ENCODE measurements at places on chromosomes 16 and 17. TPM values are rescaled to one million over a fixed set of nuclear protein-coding genes. Genes with fewer than 3 reads are reported as not detected.

OR3A2 gene
- 2.6 TPM for total RNA-seq

- H3K27ac ChIP-seq = no peak overlapping the region
- H3K36me3 ChIP-seq = no peaks in the 10 kb centered on the region
These were observed 772.1 kb upstream of the RBFOX1 start for GRCh38 chr16:6560306-6561100.

SEBOX gene
- not detected for total RNA-seq

MT1E gene
- 12.4 TPM for total RNA-seq

TBC1D3E gene
- not detected for total RNA-seq

DNA sequence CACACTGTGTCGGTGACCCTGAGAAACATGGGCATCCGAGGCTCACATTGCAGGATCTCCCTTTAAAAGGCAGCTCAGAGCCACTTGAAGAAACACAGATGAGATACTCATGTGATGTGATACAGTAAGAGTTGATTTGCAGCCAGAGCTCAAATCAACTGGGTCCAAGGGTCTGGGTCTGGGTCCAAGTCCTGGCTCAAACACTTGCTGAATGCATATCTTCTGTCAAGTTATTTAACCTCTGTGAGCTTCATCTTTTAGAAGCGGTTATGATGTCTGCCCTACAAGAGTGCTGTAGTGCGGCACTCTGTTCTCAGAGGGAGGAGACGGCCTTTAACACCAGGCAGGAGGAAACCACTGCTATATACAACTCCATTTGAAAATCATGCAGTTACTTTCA is 6.4 kb downstream of the KRT38 start:
- H3K27me3 ChIP-seq = no peaks in the 10 kb centered on the region
- H3K36me3 ChIP-seq = no peaks in the 10 kb centered on the region
- no peak overlapping the region for H3K27ac ChIP-seq
- H3K4me3 ChIP-seq = no peak overlapping the region
- H3K4me1 ChIP-seq = peaks cover 5% of the 10 kb centered on the region

- H3K4me3 ChIP-seq = no peak overlapping the region
- DNase-seq = no peak
- H3K4me1 ChIP-seq = no peaks in the 10 kb centered on the region
These were observed 627.2 kb downstream of the TOX3 start for GRCh38 chr16:51919736-51920135.

GRCh38 chr17:34758316-34758715 is 178.9 kb downstream of the TMEM132E start:
- DNase-seq = no peak
- no peak overlapping the region for H3K27ac ChIP-seq
- no peak overlapping the region for H3K4me3 ChIP-seq
- no peaks in the 10 kb centered on the region for H3K36me3 ChIP-seq
- peaks cover 3% of the 10 kb centered on the region for H3K27me3 ChIP-seq

RIPOR1 gene
- 41.9 TPM for total RNA-seq

DNA sequence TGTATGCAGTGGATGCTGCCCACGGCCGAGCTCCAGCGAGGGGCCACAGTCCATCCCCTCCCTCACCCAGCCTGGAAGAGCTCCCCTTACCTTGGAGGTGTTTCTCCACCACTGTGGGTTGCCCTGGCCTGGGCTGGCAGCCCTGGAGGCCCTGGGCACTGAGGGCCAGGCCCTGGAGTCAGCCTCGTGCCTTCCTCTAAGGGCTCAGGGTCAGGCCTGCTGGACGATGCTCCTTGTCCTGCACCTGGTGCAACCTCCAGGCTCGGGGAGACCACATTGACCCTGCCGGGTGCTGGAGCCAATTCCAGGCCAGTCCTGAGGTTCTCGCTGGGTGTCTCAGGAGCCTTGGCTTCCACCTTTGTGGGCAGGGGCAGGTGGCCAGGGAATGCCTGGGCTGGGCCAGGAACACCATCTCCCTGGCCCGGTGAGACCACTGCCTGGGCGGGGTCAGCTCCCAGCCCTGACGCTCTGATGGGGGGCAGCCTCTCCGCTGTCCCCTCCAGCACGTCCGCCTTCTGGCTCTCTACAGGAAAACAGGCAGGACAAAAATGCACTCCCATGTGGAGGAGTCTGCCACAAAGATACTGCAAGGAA is 10.4 kb downstream of the MYLK3 start:
- DNase-seq = no peak
- no peaks in the 10 kb centered on the region for H3K4me1 ChIP-seq
- no peaks in the 10 kb centered on the region for H3K27me3 ChIP-seq
- no peak overlapping the region for H3K27ac ChIP-seq
- H3K36me3 ChIP-seq = no peaks in the 10 kb centered on the region
- no peak overlapping the region for H3K4me3 ChIP-seq

RAB11FIP4 gene
- 33.1 TPM for total RNA-seq

CHP2 gene
- not detected for total RNA-seq

- H3K27me3 ChIP-seq = peaks cover 17% of the 10 kb centered on the region
- peaks cover 18% of the 10 kb centered on the region for H3K4me1 ChIP-seq
- H3K27ac ChIP-seq = no peak overlapping the region
- no peak for DNase-seq
These were observed 911 bp upstream of the ITGA2B start for GRCh38 chr17:44390250-44390870.

- no peak overlapping the region for H3K4me3 ChIP-seq
- no peak overlapping the region for H3K27ac ChIP-seq
- DNase-seq = no peak
- H3K4me1 ChIP-seq = no peaks in the 10 kb centered on the region
- H3K27me3 ChIP-seq = no peaks in the 10 kb centered on the region
These were observed 6.4 kb downstream of the NME3 start for GRCh38 chr16:1764971-1765370.

Data from activated naive CD4-positive, alpha-beta T cell treated with anti-CD3 and anti-CD28 coated beads for 36 hours (primary cell).